ENCODE measurements at places on chromosomes 1 and 21. TPM values are rescaled to one million over a fixed set of nuclear protein-coding genes. Genes with fewer than 3 reads are reported as not detected.

GRCh38 chr1:153616144-153616916 lies at the start of gene S100A14:
TSS of gene S100A14 (minus strand) at chr1:153616325. CDS start at chr1:153615858, 467 bp downstream.
- no peak for ATAC-seq

DNA sequence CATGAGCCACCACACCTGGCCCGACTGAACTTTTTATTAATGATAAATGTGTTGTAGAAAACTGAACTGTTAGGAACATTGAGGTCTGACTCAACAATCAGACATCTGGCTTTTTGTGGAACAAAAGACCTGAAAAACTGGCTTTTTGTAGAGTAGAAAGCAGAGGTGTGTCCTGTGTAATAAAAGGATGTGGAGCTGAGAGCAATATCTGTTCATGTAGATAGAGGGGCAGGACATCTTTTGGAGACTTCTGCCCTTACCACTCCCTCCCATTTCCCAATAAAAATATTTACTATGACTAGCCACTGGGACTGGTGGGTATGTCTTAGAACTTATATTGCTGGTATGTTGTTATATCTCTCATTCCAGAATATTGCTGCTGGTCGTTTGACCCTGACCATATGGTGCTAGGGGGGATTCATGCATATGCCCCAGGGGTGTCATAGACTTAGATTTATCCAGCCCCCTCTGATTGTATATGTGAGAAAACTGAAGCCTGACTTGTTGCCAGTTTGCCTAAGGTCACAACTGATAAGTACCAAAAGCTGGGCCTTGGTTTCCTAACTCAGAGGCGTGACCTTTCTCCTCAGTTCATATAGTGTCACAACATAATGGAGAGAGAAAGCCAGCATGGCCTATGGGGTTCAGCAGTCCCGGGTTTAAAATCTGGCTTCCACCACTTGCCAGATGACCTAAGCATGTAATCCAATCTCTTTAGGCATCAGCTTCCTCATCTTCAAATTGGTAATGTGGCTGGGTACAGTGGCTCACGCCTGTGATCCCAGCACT lies 33.5 kb upstream of the PIGV start:
- no peak for ATAC-seq

DNA sequence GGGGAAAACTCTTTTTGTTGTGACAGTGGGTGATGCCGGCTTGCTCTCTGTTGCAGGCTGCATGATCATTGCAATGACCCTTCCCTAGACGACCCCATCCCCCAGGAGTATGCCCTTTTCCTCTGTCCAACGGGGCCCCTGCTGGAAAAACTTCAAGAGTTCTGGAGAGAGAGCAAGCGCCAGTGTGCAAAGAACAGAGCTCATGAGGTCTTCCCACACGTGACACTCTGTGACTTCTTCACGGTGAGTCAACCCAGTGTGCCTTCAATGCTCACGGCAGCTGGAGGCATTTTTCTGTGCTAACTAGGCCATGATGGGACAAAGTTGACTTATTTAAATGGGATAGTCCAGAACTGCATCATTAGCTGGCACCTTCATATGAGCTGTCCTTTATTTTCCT lies 5.7 kb downstream of the UBASH3A start:
- ATAC-seq: no peak

- no peak for ATAC-seq
These were observed 7.0 kb upstream of the HIVEP3 start for GRCh38 chr1:41925712-41926111.

- ATAC-seq: no peak
These were observed 301.7 kb upstream of the VAMP3 start for GRCh38 chr1:7469255-7469938.

DNA sequence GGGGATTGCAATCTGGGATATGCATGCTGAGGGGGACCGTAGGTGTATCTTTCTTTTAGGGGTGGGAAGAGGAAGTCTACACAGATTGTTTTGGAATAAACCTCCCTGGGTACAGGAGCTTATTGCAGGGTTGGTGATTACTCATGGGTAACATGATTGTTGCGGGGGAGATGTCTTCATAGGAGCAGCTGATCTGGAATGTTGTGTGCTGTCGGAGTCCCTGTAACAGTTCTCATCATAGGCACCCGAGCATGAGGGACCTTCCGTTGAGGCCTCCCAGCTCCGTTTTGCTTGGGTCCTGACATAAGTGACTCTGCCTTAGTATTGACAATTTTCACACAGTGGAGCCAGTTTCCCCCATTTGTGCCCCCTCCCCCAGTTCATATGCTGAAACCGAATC lies 4.2 kb upstream of the PRXL2B start:
- no peak for ATAC-seq

DNA sequence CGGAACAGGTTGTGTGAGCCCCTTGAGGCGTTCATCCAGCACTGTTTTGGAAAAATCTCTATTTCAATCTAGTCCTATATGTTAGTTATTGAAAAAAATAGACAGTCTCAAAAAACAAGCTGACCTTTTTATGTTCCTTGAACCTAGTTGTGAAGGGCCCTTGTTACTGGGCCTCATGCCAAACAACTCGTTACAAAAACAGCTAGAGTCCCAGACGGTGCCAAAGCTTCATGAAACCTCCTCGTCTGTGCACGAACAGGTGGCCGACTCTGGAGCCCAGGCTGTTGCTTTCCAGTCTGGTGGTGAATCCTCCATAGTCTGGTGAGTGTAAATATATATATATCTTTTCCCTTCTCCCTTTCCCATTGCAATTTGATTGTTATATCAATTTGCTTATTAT lies at the start of gene CHIA:
CHIA (plus strand) TSS at position 222 of the 400 bp plus-strand sequence. CDS start 19,617 bp downstream, outside the sequence.
- no peak for ATAC-seq

The ZBTB8A gene
- 9.4 TPM for total RNA-seq

The CYP4A11 gene
- total RNA-seq: not detected

Data from gastroesophageal sphincter (tissue), 4 donors.